Kidney (tissue), 22 donors: ENCODE measurements at places on chromosomes 5 and 9.

DNA sequence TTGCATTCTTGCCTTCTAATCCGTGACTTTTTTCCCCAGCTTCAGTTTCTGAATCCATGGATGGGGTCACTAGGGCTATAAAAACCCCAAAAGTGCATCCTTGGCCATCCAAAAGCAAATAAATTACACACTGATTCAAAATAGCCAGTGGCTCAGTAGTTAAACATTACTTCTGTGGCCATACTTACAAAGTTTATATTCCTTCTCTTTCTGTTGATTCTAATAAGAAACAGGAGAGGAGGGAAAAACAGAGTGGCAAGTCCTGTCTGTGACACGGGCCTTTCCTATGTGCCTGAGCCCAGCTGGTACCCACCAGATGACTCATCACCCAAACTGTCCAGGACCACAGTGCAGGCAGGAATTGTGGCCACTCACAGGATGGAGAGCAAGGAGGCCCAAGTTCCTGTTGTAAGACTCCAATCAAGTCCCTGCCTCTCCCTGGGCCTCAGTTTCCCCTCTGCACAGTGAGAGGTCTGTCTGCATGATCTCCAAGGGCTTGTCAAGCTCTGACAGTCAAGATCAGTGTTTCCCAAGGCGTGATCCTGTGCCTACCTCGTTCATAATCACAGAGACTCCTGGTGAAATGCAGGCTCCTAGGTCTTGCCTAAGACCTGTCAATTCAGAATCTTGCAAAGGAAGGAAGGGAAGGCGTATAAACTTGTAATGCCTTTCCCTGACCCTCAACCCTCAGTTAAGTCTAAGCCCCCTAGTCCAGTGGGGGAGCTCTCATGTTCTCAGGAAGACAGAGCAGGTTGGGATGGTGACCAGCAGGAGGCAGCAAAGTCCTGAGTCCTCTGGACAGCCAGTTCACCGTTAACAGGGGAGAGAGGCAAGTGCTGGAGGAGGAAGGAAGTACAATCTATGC lies 29.5 kb downstream of the TNIP1 start:
- no peaks in the 10 kb centered on the region for H3K27me3 ChIP-seq
- peak; percentile 86 for DNase-seq
- no peaks in the 10 kb centered on the region for H3K4me1 ChIP-seq
- H3K27ac ChIP-seq: peak overlapping the region; percentile 8
- no peak overlapping the region for H3K4me3 ChIP-seq
- H3K36me3 ChIP-seq: peaks cover 6% of the 10 kb centered on the region

GRCh38 chr5:139908749-139909148 lies 113.1 kb downstream of the PSD2 start:
- no peaks in the 10 kb centered on the region for H3K4me1 ChIP-seq
- no peak for DNase-seq
- no peak overlapping the region for H3K27ac ChIP-seq
- no peaks in the 10 kb centered on the region for H3K27me3 ChIP-seq

DNA sequence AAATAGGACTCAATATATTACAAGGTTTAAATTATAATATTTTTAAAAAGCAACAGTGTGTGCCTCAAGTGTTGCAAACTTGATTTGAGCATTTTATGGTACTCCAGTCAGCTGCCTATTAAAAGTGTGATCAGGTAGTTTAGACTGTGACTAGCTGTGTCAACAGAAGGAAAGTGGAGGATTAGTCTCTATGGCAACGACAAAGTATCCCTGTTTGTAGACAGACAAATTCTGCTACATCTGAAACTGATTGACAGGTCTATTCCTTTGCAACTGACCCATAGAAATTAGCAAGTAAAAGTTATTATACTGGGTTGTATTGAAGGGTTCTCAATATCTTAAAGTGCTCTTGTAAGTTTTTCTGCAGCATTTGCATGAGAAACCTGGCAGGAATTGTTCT lies 249.8 kb upstream of the ARRDC3 start:
- H3K27me3 ChIP-seq: no peaks in the 10 kb centered on the region
- no peak overlapping the region for H3K4me3 ChIP-seq
- H3K36me3 ChIP-seq: no peaks in the 10 kb centered on the region
- H3K4me1 ChIP-seq: no peaks in the 10 kb centered on the region
- no peak overlapping the region for H3K27ac ChIP-seq

- H3K27me3 ChIP-seq: no peaks in the 10 kb centered on the region
- no peak overlapping the region for H3K4me3 ChIP-seq
- no peaks in the 10 kb centered on the region for H3K4me1 ChIP-seq
- DNase-seq: no peak
- H3K36me3 ChIP-seq: no peaks in the 10 kb centered on the region
Observed at GRCh38 chr5:106876665-106877194, 794.0 kb downstream of the EFNA5 start.

- no peak overlapping the region for H3K27ac ChIP-seq
- no peak overlapping the region for H3K4me3 ChIP-seq
- no peaks in the 10 kb centered on the region for H3K36me3 ChIP-seq
- no peak for DNase-seq
- H3K27me3 ChIP-seq: no peaks in the 10 kb centered on the region
Observed at GRCh38 chr9:136010176-136010575, 49.0 kb upstream of the UBAC1 start.

GRCh38 chr9:77883846-77884771 lies 147.5 kb downstream of the GNAQ start:
- H3K27ac ChIP-seq: no peak overlapping the region
- DNase-seq: no peak
- H3K36me3 ChIP-seq: no peaks in the 10 kb centered on the region
- no peak overlapping the region for H3K4me3 ChIP-seq
- no peaks in the 10 kb centered on the region for H3K27me3 ChIP-seq

DNA sequence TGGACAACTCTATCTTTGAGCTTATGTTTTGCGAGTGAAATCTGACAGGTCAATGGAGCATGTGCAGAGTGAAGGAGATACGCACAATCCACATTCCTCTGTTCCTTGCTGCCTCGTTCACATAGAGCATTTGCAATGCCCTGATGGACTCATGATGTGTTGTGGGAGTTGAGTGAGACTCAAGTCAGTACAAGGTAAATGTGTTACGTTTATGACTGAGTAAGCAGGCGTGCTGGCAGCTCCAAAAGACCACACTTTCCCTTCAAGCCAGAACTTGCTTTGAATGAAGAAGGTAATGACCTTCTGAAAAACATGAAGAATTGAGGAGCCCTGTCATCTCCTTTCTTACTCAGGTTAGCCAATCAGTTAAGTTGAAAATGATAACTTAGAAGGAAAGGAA lies 477.8 kb downstream of the CTNND2 start:
- no peak overlapping the region for H3K27ac ChIP-seq
- no peaks in the 10 kb centered on the region for H3K4me1 ChIP-seq
- no peaks in the 10 kb centered on the region for H3K36me3 ChIP-seq
- DNase-seq: no peak
- no peaks in the 10 kb centered on the region for H3K27me3 ChIP-seq

DNA sequence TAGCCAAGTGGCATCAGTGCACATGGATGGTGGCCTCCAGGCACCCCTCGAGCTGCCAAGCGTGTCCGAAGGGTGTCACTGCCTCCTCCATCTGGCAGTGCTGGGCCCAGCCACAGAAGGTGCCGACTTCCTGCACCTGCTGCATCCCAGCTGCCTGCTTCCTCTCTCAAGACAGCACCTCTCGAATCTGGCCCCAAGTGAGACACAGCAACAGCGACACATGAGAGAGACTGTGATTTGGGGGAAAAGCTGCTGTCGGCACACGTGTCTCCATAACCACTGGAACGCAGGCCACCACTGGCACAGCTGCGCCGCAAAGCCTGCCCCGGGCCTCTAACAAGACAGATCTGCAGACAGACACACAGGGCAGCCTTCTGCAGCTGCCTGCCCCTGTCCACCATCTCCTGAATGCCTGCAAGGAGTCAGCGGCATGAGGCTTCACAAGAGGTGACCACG lies 8.8 kb downstream of the CLPTM1L start:
- H3K36me3 ChIP-seq: peaks cover 32% of the 10 kb centered on the region
- no peak for DNase-seq
- H3K4me3 ChIP-seq: no peak overlapping the region

DNA sequence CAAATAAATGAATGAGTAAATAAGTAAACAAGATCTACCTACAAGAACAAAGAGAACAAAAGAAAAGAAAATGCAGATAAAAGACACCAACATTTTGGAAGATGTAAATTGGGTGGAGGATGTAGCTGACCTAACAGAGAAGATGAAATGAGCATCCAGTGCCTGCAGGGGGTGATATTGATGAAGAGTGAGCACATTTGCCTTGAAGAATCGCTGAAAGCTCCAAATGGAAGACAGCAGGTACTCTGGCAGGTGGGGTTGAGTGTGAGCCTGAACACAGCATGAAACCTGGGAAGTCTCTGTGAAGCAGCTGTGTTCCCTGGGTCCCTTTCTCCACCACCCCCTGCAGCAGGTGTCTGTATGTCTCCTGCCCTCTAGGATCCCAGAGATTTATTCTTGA lies 125.6 kb downstream of the NXNL2 start:
- DNase-seq: peak; percentile 48
- no peaks in the 10 kb centered on the region for H3K27me3 ChIP-seq

DNA sequence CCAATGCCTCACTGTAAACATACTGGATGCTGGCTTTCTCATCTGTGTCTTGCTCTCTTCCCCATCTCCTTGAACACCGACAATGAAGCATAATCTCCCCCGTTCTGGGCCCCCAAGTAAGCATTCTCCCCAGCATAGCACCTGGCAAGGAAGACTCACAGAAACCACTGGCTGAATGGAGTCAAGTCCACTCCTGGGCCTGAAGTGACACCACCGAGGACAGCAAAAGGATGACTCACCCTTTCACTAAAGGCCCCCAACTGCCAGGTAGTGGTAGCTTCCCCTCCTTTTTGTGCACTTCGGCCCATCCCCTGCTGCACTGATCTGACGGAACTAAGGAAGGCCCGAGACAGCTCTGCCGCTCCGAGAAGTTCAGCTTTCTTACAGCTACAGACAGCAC lies 9.4 kb downstream of the VDAC1 start:
- peaks cover 7% of the 10 kb centered on the region for H3K36me3 ChIP-seq
- no peak overlapping the region for H3K4me3 ChIP-seq
- no peak for DNase-seq
- no peaks in the 10 kb centered on the region for H3K4me1 ChIP-seq
- H3K27ac ChIP-seq: no peak overlapping the region

DNA sequence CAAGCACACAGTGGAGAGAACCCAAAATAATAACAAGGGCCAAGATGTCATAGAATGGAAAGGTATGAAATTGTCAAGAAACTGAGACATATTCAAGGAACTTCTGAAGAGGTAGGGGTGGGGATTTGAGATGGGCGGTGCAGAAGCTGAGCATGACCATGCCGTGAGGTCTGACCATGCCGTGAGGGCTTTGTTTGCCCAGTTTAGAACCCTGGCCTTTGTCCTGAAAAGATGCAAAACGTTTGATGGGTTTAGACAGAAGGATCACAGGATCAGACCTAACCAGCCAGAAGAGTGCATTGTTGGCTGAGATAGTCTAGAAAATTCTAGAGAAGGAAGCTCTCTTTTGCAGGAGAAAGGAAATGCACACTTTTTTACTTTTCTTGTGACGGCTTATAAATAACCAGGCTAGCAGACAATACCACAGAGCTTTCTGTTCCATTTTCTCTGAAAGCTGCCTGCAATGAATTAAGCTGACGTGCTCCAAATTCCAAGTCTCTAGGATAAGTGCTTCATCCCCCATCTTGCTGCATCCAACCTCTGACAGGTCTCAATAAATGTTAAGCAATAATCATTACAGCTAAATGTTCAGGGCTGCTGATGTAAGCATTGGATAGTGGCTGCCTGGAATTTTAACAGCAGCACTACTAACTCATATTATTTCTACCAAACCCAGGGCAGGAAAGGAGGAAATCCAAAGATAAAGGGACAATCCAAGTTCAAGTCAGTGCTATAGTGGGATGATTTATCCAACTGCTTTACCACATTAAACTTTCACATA lies 110.9 kb upstream of the IL6ST start:
- H3K4me1 ChIP-seq: no peaks in the 10 kb centered on the region
- no peaks in the 10 kb centered on the region for H3K27me3 ChIP-seq
- H3K36me3 ChIP-seq: no peaks in the 10 kb centered on the region
- no peak overlapping the region for H3K27ac ChIP-seq

- DNase-seq: no peak
- no peaks in the 10 kb centered on the region for H3K27me3 ChIP-seq
- H3K4me1 ChIP-seq: no peaks in the 10 kb centered on the region
- no peaks in the 10 kb centered on the region for H3K36me3 ChIP-seq
- H3K4me3 ChIP-seq: no peak overlapping the region
Observed at GRCh38 chr5:15391704-15392397, 108.1 kb upstream of the FBXL7 start.

DNA sequence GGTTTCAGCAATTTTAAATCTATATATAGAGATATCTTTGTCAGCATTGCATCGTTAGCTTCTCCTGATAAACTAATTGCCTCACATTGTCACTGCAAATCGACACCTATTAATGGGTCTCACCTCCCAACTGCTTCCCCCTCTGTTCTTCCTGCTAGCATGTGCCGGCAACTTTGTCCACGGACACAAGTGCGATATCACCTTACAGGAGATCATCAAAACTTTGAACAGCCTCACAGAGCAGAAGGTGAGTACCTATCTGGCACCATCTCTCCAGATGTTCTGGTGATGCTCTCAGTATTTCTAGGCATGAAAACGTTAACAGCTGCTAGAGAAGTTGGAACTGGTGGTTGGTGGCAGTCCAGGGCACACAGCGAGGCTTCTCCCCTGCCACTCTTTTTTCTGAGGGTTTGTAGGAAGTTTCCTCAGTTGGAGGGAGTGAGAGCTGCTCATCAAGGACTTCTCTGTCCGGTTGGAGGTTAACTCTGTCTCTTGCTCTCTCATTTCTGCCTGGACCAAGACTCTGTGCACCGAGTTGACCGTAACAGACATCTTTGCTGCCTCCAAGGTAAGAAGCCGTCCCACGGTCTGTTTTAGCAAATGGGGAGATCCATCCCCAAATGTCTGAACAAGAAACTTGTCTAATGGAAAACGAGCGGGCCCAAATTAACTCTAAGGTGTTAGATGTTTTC lies at the start of gene IL4:
Gene IL4 (plus strand): TSS at position 51 of the 692 bp plus-strand sequence. CDS start 62 bp downstream, at position 113.
- H3K36me3 ChIP-seq: no peaks in the 10 kb centered on the region
- no peak for DNase-seq
- peak within 1 kb of the TSS; percentile 20 for H3K27ac ChIP-seq
- H3K4me1 ChIP-seq: no peaks in the 10 kb centered on the region
- no peaks in the 10 kb centered on the region for H3K27me3 ChIP-seq
- H3K4me3 ChIP-seq: no peak within 1 kb of the TSS

DNA sequence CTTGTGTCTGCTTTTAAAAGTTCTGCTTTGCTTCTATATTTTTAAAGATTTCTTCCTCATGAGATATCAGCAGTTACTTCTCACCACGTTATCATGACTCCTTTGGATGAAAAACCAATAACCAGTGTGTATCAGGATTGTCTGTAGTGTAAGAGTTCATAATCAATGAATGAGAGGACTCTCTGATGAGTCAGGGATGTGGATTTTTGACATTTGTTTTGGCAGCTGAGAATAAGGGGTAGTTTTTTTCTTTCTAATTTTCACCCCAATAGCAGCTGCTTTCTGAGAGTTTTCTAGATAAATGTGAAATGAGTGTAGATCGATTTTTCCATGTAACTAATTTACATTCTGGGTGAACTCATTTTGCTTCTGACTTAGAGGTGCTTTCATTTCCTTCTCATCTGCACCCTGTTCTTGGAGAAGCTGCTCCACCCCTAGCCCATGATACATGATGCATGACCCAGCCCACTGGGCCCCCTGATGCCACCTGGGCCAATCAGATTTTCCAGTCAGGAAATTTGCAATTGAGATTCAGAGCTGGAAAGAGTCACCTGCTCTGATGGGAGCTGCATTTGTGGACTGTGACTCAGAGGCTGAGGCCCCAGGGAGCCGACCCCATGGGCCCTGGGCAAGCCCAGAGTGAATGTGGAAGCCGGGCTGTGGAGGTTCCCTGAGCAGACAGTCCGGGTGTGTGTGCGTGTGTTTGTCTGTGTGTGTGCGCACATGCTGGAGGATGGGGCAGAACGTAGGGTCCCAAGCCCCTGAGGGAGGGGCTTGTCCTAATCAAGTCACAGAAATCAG lies 159.3 kb downstream of the RGS3 start:
- peaks cover 11% of the 10 kb centered on the region for H3K4me1 ChIP-seq
- H3K4me3 ChIP-seq: no peak overlapping the region
- no peaks in the 10 kb centered on the region for H3K27me3 ChIP-seq
- H3K27ac ChIP-seq: peak overlapping the region; percentile 65
